ENCODE measurements at places on chromosomes 2 and 18. TPM values are rescaled to one million over a fixed set of nuclear protein-coding genes. Genes with fewer than 3 reads are reported as not detected.

Gene C2orf15
- total RNA-seq, result 0.16 TPM

Gene OXER1
- total RNA-seq, result 0.16 TPM

Gene SP140L
- total RNA-seq, result 3.4 TPM

Gene SCTR
- total RNA-seq, result 1.4 TPM

Gene EVX2
- total RNA-seq, result not detected

Gene REEP1
- total RNA-seq, result 0.51 TPM

Gene BMP10
- total RNA-seq, result not detected

Gene STARD6
- total RNA-seq, result not detected

Gene SNED1
- total RNA-seq, result 6.7 TPM

Gene SMARCAL1
- 23.7 TPM for total RNA-seq

Gene CDK15
- 5.7 TPM for total RNA-seq

Gene TRIP12
- total RNA-seq, result 94.7 TPM

Gene PARD3B
- 2.0 TPM for total RNA-seq

Gene SERPINB4
- not detected for total RNA-seq

Gene LAMA3
- total RNA-seq, result 45.0 TPM

Gene ATIC
- total RNA-seq, result 57.3 TPM

Gene SP5
- total RNA-seq, result not detected

Gene DTNA
- total RNA-seq, result 11.7 TPM

Gene MBD5
- 19.6 TPM for total RNA-seq

Gene CARF
- 9.1 TPM for total RNA-seq

Gene CDCA7
- 7.4 TPM for total RNA-seq

Gene GKN2
- not detected for total RNA-seq

Gene SCN7A
- 0.51 TPM for total RNA-seq

Gene ITGA4
- 37.3 TPM for total RNA-seq

Gene LOXHD1
- total RNA-seq, result not detected

Gene CTAGE1
- not detected for total RNA-seq

Gene RAB31
- 33.3 TPM for total RNA-seq

Gene SERPINB3
- not detected for total RNA-seq

Gene MOGAT1
- not detected for total RNA-seq

Gene GALNT5
- 2.4 TPM for total RNA-seq

Data from mesangial cell (primary cell).